ENCODE measurements at places on chromosomes 11 and 22.

DNA sequence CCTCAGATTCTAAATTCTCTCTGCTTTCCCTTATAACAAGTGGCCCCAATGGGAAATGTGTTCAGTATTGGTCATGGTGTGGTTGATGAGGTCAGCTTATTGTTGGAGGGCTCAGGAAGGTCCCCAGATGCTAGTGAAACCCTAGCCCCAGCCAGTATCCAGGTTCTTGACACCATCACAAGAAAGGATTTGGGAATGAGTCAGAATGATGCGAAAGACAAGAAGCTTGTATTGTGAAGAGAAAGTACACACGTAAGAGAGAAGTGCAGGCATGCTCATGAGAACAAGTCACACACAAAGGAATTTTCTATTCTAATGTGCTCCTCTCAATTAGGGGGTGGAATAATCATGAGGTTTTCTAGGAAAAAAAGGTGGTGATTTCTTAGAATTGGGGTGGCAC, 34.9 kb upstream of the TRPC6 start:
- no peak for DNase-seq

DNA sequence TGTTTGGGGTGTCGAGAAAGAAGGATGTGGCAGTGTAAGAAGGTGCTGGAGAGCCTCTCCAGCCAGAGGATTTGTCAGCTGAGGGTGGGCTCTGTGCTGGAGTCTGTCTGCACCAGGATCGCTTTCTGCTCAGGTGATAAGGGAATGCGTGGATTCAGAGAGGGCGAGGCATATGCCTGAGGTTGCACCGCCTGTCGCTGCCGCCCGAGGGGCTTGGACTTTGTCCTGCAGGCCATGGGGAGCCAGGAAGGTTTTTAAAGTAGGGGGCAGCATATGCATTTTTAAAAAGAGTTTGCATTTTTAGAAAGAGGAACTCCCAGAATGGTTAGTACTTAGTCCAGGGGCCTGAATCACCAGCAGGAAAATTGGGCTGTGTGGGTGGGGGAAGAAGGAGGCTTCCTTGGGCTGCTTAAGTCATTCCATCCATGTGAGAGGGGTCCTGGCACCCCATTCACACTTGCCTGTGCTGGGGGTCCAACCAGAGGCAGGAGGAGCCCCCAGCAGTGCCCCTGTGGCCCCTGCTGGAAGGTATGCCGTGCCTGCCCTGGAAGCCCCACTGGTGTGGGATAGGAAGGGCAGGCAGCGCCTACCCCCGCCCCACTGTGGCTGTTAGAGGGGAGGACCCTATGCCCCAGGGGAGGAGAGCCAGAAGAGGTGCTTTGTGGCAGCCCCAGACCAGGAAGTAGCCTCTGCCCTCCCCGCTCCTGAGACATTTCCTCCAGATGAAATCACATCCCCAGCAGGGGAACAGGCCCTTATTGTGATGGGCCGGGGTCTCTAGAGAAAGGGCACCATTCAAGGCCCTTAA, 35.8 kb upstream of the MYRF start:
- DNase-seq = no peak

GRCh38 chr11:126135235-126136176, 72.8 kb upstream of the CDON start:
- DNase-seq = no peak

GRCh38 chr11:57276169-57276970, 39.3 kb upstream of the APLNR start:
- no peak for DNase-seq

DNA sequence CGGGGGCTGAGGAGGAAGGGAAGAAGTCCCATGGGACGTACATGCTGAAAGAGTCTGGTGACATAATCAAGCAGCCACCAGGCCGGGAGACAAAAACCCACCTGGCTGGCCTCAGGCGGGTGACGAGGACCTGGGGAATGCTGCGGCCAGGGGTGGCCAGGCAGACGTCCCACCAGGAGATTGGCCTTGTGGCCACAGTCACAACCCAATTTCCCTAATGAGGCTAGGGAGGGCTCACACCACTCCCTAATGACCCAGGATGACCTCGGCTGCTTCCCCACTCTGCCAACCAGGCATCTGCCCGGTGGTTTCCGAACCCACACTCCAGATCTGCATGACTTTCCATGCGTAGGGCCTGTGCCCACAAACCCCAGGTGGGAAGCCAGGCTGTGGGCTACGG, 66.9 kb downstream of the SCUBE1 start:
- DNase-seq = no peak

- no peak for DNase-seq
Observed at GRCh38 chr11:134616038-134616437, 204.0 kb upstream of the B3GAT1 start.

DNA sequence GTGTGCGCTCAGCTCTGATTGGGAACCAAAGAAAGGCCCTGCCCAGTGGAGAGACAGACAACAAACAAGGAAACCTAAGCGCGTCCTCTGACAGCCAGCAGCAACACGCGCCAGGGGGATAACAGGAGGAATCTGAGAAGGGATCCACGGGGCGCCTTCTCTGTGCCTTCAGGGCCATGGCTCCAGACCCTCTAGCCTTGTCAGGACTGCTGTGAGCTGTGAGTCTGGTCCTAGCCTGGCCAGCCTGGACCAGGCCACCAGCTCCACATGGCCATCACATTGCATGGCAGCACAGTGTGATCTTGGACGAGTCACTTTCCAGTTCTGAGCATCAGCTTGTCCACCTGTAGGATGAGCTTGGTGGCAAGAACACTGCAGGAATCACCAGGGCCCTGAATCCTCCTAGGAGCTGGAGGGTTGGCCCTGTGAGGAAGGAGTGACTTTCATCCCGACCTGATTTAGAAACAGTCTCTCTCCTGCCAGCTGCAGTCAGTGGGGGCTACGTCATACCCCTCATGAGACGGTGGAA, 11.8 kb upstream of the MGAT3 start:
- no peak for DNase-seq

- DNase-seq = no peak
Observed at GRCh38 chr22:39568278-39568981, 2.1 kb upstream of the CACNA1I start.

DNA sequence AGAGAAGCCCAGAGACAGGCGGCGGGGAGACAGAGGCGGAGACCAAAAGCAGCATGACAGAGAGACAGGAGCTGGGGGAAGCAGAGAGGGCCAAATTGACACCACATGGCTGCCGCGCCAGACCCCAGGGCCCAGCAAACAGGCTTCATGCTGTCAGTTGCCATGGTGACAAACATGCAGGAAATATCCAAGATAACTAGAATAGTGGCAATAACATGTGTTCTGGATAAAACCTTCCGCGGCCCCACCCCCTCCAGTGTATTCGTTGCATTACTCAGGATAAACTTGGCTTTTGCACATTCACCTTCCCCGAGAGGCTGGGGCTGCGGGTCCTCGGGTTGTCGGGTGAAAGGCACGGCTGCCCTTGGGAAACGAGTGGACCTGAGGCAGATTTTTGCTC, 49.9 kb upstream of the CDON start:
- no peak for DNase-seq

GRCh38 chr22:46589871-46590271, 30.3 kb upstream of the GRAMD4 start:
- no peak for DNase-seq

DNA sequence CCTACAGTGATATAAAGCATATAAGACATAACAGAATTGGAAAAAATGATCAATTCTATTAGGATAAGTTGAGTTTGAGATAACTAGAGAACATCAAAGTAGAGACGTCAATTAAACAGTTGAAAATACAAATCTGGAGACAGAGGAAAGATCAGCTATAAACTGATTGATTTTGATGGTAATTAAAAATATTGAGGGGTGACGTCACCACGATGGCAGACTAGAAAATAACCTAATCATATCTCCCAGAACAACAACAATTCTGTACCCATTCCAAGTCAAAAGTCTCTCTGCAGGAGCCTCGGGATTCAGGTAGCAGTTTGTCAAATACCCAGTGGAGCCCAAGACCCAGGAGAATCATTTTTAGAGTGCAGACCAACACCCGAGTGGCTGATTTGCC, 28.9 kb downstream of the MS4A13 start:
- DNase-seq = no peak

DNA sequence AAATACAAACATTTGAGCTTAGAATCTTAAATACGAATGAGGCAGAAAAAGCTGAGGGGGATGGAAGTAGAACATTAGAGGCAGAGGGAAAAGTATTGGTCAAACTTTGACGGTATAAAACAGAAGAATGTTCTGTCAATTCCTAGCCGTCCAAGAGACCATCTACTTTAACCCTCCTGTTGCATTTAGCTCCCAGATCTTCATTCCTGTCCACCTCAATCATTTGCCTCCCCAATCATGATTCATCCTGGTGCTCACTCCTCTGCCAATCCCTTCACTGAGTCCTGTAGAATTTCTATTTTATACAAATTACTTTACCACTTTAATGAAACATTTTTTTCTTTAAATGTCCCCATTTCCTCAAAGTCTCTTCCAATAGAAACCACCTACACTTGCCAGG, 28.2 kb downstream of the C2CD3 start:
- no peak for DNase-seq

DNA sequence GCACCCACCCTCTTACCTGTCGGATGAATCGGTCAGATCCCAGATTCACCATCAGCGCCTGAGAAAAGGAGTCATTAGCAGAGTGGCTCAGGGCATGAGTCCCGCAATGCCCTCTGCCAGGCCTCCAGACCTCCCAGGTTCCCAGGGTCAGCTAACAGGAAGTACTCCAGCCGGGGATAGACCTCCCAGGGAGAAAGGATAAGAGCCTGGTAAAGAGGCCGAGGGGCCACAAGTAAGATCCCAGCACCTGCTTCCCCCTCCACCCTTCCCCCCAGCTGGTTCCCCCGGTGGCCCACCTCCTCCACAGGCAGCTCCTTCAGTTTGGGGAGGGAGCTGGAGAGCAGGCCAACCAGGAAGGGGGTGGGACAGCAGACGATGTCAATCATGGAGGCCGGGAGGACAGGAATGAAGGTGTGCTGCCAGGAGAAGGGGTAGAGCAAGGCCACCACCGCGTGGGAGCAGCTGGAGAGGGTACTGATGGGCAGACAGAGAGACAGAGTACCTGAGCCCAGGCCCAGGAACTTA, 16.4 kb downstream of the RPL27A start:
- no peak for DNase-seq

DNA sequence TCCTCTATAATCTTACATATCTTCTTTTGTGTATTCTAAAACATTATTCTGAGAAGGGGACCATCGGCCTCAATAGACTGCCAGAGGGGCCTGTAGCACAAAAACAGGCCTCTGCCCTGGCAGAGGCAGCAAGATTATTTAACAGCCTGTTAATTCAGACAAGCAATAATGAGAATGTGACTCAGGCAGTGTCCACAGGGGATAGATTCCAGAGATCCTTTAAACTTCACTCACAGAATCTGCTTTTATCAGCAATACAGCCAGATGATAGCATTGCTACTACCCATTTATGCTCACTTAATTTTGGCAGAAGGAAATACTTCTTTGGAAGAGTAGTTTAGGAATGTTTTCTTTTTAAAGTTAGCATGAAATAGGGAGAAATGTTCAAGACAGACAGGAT, 44.9 kb downstream of the AAMDC start:
- DNase-seq = no peak

DNA sequence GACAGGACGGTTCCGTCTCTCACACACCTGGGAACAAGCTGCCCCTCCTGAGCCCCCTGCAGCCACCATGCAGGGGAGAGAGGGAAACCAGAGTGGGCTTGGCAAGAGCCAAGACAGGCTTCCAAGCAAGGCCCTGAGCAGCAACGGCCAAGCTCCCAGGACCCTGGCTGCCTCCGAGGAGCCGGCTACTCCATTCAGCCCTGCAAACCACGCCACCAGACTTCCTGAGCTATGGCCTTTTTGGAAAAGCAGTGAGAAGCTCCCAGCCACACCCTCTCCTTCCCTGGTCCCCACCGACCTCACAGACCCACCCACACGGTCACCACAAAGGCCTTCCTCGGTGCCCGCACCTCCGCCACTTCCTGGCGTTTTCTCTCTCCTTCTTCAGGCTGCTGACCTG, 479.0 kb downstream of the BRD1 start:
- no peak for DNase-seq
